ENCODE measurements at places on chromosomes 2 and 18.

- no peak for DNase-seq
Measured at GRCh38 chr18:54089749-54090459, 134.6 kb downstream of the MBD2 start.

DNA sequence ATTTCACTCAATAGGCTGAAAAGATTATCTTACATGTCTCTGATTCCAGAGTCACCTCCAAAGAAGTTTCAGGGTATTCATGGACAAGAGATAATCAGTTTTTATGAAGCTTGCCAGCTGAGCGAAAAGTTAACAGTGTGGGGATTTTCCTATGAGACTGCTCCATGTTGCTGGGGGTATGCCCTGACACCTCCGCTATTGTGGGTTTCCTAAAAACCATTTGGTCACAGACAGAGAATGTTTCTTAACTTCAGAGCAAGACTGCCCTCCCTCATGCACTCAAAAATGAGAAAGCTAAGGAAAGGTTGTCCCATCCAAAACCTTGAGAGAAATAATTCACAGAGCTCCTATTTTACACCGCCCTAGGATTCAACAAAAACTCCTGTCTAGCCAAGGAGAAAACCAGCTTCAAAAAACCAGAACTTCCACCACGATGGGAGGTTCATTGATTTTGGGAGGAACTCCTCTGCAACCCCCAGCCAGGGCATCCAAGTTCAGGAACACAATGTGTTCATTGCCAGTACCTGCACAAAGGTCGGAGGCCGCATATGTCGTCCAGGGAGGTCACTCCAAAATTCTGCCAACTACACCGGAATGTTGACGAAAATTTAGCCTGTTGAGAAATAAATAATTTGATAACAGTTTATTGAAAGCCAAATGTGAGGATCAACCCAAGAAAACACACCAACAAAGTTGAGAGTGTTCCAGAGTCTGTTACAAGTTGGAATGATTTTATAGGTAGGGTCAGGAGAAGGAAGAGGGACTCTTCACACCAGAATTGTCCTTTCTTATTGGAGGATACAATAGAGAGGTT lies 104.3 kb downstream of the SP100 start:
- DNase-seq = no peak

DNA sequence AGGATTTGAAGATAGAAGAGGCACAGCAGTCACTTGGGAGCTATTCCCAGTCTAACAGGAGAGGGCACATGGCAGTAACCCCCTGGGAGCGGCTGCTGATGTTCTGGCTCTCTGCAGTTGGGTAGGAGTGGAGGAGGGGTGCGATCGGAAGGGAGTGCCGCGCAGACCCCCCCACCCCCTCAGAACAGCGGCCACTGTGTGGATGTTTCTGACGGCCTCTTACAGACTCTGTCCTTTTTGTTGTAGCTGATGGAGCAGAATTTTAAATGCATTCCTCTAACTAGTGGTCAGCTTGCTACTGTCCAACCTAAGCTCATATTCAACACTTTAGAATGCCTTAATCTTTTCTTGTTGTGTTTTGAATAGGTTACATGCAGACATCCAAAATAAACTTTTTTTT lies 127.9 kb downstream of the AGAP1 start:
- DNase-seq = no peak

DNA sequence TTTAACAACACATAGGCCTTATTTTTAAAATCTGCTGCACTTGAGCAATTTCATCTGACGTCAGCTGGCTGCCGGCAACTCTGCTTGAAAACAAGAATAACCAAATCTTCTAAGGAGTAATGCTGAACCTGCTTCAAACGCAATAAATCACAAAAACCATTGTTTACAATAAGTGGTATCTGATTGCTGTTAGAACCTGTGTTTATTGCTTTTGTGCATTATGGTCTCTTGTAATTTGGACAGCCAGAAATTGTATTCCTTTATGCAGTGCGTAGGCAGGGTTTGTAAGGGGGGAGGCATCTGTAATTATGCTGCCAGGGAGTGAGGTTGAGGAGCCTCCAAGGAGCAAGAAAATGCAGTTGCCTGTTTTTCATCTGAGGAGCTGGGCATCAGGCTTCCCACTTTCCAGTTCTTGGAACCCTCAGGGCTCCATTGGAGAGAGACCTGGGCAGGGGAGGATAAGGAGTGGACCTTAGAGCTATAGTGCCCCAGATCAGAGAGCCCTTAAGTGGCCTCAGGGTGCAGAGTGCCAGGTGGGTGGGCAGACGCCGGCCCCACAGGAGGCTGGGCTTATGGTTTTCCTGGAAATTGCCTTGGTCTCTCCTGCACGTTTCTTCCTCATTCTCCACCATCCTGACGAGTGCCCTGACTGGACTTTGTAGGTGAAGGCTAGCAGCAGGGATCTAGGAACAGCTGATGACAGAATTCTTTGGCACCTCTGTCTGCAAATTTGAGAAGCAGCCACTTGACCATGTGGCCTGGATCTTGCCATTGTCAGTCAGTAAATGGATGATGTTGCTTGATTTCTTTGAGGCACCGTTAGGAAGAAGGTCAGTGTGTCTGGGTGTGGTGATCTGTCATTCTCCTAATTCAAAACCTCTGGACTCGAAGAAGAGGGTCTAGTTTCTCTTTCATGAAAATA lies 129.2 kb downstream of the KLHL29 start:
- DNase-seq = no peak

DNA sequence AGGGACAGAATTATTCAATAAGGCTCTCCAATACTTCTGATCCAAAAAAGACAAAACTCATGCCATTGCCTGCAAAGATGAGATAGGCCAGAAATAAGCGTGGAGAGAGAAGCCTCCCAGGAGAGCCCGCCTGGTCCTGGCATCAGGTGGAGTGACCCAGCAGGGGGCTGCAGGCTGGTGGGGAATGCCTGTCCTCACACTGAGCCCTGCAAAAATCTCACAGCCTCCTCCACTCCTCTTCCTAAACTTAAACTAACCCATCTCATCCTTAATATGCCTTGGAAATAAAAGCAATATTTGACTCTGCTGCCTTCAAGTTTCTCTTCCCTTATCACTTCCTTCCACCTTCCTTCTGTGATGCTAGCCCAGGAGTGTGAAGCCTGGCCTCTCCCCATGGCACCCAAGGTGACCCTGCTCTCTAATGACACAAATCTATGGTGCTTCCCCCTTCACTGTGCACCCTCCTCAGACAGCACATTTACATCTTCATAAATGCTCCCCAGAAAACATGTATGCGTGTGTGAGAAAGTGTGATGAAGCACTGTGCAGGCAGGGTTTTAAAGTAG lies 218.4 kb downstream of the ANAPC1 start:
- DNase-seq = no peak

GRCh38 chr18:5893956-5894610 lies 1.2 kb downstream of the TMEM200C start:
- no peak for DNase-seq

DNA sequence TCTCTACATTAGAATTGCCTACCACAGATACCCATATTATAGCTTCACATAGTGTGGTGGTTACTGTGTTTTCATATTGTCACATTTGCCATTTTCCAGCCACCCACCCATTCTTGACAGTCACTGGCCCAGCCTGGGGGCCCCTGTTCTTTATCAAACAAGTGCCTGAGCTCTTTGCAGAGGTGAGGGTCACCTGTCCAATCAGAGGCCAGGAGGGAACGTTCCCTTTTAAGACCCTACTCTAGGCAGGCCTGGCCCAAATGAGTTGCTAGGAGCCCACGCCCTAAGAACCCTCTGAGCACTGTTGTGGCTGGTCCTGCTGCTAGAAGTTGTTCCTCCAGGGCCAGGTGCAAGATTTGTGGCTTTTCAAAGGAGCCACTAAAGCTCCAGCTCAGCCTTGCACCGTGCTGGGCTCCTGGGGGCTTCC lies 5.2 kb downstream of the IL37 start:
- DNase-seq = no peak

DNA sequence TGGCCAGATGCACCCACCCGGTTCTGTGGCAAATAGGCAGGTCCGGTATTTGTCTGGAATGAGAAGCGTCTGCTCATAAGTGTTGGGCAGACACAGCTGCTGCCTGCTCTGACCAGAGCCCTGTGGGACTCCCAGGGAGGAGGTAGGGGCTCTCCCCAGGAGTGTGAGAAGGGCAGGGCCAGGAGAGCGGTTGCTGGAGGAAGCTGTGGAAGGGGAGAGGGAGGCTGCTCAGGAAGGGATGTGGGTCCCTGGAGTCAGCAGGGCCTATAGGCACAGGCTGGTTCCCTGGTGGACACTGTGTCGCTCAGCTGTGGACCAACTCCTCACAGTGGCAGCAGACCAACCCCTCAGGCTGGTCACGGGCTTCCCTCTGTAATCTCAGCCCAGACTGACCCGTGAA lies 109.2 kb downstream of the DYSF start:
- no peak for DNase-seq

GRCh38 chr2:1974397-1974796 lies 230.1 kb upstream of the PXDN start:
- no peak for DNase-seq

GRCh38 chr18:3333056-3333720 lies 71.3 kb downstream of the MYL12B start:
- DNase-seq = no peak

DNA sequence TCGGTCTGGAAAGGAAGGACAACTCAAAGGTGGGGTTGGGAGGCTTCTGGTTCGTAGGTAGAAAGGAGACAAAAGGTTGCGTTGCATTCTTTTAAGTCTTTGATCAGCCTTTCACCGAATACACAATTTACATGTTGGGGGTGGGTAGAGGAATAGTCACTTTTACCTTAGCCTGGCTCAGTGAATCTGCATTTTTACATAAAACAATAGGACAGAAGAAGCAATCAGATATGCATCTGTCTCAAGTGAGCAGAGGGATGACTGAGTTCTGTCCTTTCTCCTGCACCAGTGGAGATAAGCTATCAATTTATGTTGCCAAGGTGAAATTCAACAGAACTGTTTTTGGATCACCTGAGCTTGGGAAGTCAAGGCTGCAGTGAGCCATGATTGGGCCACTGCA lies 173.7 kb downstream of the ZEB2 start:
- no peak for DNase-seq

GRCh38 chr18:38789141-38789540 lies 1223.5 kb upstream of the CELF4 start:
- DNase-seq = no peak

DNA sequence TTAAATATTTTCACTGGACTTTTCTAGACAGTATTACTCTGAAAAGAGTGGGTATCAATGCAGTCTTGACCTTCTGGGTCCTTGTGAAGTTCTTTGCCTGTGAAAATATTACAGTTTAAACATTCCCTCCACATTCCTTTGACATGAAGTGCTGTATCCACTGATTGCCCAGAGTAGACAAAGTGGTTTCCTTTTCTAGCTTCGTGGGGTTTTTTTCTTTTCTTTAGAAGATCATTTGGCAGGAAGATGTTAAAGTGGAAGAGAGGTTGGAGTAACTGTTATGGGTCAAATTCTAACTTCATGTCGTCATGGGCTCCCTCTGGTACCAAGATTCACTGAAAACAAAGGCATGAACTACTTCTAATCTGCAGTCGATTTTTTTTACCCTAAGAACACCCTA lies 496.9 kb downstream of the EPHA4 start:
- DNase-seq = peak; percentile 73

GRCh38 chr2:65724336-65724735 lies 291.9 kb upstream of the SPRED2 start:
- DNase-seq = no peak

GRCh38 chr2:160474319-160474645 lies 19.3 kb downstream of the RBMS1 start:
- no peak for DNase-seq

GRCh38 chr2:14944562-14945346 lies 312.2 kb downstream of the LRATD1 start:
- peak; percentile 1 for DNase-seq

GRCh38 chr2:204791230-204791629 lies 246.0 kb downstream of the PARD3B start:
- peak; percentile 40 for DNase-seq

DNA sequence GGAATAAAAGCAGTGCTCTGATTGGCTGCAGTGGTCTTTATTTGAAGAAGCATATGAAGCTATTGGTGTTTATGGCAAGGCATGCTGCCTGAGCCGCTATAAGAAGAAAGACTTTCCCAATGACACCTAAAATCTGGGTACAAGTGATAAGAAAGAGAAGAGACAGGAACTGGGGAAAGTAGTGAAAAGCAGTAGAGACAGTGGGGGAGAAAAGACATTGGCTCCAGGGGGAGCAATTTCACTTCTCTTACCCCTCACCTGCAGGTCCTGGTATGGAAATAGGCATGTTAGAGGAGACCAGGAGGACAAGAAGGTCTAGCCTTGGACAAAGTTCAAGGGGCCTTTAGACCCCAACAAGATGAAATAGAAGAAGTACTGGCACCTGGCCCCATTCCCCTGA lies 47.1 kb downstream of the PLCL1 start:
- no peak for DNase-seq

DNA sequence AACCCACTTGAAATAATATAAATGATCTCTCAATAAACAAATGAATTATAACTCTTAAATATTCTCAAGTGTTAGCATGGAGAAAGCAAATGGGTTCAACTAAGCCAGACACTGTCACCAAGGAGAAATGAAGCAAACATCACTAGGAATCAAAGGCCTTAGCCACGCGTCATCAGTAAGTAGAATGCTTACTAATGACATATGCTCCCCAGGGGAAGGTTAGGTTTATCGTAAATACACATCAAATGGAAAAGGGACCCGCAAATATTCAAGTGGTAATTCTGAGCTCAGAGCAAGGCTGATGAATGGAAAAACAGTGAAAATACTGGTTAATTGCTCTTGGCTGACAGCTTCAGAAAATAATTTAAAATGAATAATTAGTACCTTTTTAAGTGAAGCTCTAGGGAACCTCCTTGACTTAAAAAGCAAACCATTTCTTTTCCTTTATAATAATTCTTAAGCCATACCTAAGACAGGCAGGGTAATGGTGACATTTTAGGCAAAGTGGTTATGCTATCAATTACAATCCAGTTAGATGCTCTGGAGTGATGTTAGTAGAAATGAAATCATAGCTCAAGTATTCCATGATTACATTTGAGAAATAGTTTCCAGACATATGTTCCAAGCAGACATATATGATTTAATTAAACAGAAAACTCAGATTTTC lies 101.5 kb downstream of the ALPK2 start:
- DNase-seq = peak; percentile 25

GRCh38 chr2:14828968-14829367 lies 196.5 kb downstream of the LRATD1 start:
- DNase-seq = no peak

- DNase-seq = peak; percentile 95
Measured at GRCh38 chr2:96533292-96534073, 3.1 kb upstream of the ARID5A start.

GRCh38 chr2:44528595-44528994 lies 166.8 kb downstream of the CAMKMT start:
- peak; percentile 77 for DNase-seq

GRCh38 chr18:48799724-48800315 lies 150.9 kb downstream of the SMAD7 start:
- DNase-seq = no peak

DNA sequence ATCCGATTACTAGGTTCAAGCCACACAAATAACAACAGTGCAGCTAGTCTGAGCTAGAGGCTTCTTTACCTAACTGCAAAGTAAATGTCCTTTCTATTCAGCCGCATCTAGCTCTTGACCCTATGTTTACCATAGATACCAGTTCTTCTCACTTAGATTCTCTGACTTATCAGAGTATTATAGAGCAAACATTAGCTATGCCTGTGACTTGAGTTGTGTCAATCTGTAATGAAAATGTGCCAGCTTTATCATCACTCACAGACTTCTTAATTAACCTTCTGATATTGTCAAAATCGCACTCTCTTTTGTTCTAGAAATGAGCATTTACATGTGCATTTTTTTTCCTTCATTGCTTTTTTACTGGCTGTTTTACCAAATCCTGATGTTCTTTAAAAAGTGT lies 79.9 kb downstream of the BCL11A start:
- no peak for DNase-seq

Measured in adipocyte (in vitro differentiated cells).